ENCODE measurements at places on chromosomes 7 and 10. TPM values are rescaled to one million over a fixed set of nuclear protein-coding genes. Genes with fewer than 3 reads are reported as not detected.

Gene CLDN4
- polyA plus RNA-seq: 0.10 TPM

- DNase-seq: no peak
- H3K27me3 ChIP-seq: no peaks in the 10 kb centered on the region
- no peak overlapping the region for H3K27ac ChIP-seq
- H3K4me1 ChIP-seq: peaks cover 9% of the 10 kb centered on the region
Observed at GRCh38 chr10:49830016-49830415, 67.9 kb upstream of the OGDHL start.

Gene ANKRD61
- 0.24 TPM for polyA plus RNA-seq

Gene ABCB4
- polyA plus RNA-seq: 0.77 TPM

- H3K27me3 ChIP-seq: no peaks in the 10 kb centered on the region
- peak; percentile 42 for DNase-seq
- H3K36me3 ChIP-seq: no peaks in the 10 kb centered on the region
- no peak overlapping the region for H3K27ac ChIP-seq
- H3K4me3 ChIP-seq: no peak overlapping the region
- H3K4me1 ChIP-seq: peaks cover 8% of the 10 kb centered on the region
Observed at GRCh38 chr10:86596266-86596665, 58.1 kb upstream of the OPN4 start.

Gene GDF10
- not detected for polyA plus RNA-seq

DNA sequence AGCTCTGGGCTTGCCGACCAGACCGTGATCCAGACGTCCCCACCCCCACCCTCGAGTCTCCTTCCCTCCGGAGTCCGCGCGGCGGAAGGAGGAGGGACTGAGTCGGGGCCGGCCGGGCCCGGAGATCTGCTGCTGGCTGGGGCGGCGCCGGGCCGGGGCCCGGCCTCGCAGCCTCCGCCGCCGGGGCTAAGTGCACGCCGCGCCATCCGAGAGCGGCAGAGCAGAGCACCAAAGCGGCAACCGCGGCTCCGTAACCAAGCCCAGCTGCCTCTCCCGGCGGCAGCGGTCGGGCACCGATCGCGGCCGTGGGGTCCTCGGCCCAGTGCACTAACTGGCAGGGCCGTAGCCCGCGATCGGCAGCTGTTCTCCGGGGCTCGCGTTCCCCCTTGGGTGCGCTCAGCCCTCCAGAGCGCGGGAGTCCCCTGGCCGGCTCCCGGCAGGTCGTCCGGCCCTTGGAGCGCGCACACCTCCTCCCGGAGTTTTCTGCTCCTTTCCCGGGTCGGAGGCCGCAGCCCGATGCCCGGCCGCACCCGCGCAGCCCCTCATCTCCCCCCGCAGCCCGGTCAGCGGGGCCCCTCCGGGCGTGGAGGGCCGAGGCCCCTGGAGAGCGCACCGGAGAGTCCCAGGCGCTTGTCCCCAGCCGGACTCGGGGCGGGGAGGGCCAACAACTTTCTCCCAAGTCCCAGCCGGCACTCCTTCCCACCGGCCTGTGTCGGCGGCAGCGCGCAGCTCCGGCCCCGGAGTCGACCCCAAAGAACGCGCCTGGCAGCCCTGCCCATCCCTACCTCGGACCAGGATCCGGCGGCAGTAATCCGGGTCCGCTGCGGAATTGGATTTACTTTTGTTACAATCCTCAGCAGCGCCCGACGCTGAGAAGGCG is 799 bp downstream of the VAX1 start:
- DNase-seq: peak; percentile 51
- no peak overlapping the region for H3K27ac ChIP-seq
- peaks cover 86% of the 10 kb centered on the region for H3K27me3 ChIP-seq

Gene LYZL2
- polyA plus RNA-seq: not detected

- peak overlapping the region; percentile 86 for H3K27ac ChIP-seq
- DNase-seq: no peak
- peak overlapping the region; percentile 39 for H3K4me3 ChIP-seq
- H3K27me3 ChIP-seq: no peaks in the 10 kb centered on the region
Observed at GRCh38 chr7:22717760-22718159, 9.2 kb upstream of the IL6 start.

DNA sequence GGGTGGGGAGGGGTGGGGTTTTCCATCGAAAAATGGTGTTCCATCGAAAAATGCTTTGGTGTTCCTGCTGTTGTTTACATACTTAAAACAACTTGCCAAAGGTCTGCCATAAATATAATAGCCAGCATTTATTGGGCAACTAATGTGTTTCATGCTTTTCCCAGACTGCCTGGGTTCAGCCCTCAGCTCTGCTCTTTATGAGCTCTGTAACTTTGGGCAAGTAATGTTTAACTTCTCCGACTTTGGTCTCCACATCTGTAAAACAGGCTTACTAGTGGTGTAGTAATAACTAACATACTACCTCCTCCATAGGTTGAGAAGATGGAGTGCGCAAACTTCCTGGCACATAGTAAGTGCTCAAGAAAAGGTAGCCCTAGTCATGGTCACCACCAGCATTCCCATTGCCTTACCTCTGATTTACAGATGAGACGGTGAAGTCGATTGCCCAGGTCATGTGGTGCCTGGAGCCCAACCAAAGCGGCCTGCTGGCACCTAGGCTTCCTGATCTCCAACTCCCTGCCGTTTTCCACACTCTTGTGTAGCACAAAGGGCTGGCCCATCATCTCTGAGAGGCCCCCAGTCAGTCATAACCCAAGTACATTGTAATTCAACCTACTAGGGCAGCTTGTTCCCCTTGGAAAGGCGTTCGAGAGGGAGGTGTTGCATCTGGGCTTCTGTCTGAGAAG is 8.9 kb downstream of the ZMIZ1 start:
- H3K27me3 ChIP-seq: no peaks in the 10 kb centered on the region
- H3K27ac ChIP-seq: peak overlapping the region; percentile 100
- H3K4me3 ChIP-seq: no peak overlapping the region
- no peak for DNase-seq
- H3K36me3 ChIP-seq: no peaks in the 10 kb centered on the region

- no peaks in the 10 kb centered on the region for H3K36me3 ChIP-seq
- H3K4me3 ChIP-seq: no peak overlapping the region
- H3K4me1 ChIP-seq: peaks cover 15% of the 10 kb centered on the region
Observed at GRCh38 chr7:85630904-85631600, 444.2 kb upstream of the SEMA3D start.

Gene HOXA3
- 1.2 TPM for polyA plus RNA-seq

DNA sequence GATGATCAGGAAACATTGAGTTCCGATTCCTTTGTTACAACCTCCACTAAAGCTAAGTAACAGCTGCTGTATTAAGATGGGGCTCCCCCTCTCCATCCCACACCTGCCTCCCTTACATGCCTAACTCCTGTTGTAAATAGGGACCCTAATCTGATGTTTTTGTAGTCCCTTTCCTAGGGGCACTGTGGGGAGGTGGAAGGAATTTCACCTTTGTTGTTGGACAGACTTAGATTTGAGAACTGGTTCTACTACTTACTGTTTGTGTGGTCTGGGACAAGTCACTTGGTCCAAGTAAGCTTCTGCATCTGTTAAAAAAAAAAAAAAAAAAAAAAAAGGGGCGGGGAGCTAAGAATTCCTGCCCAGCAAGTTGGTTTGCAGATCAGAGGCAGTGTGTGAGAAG is 42.6 kb downstream of the KIAA1217 start:
- DNase-seq: no peak
- no peaks in the 10 kb centered on the region for H3K36me3 ChIP-seq
- H3K4me1 ChIP-seq: peaks cover 10% of the 10 kb centered on the region

DNA sequence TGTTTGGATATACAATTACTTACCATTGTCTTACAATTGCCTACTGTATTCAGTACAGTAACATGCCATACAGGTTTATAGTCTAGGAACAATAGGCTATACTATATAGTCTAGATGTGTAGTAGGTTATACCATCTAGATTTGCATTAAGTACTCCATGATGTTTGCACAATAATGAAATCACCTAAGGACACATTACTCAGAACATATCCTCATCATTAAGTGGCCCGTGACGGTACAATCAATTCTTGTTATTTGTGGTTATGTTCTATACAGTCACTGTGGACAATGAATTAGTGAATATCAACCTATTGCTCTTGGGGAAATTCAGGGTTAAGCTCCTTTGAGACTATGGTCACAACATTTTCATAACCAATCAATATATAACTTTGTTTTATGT is 75.6 kb downstream of the MICU1 start:
- no peak overlapping the region for H3K4me3 ChIP-seq
- DNase-seq: no peak
- no peak overlapping the region for H3K27ac ChIP-seq
- H3K27me3 ChIP-seq: no peaks in the 10 kb centered on the region
- peaks cover 17% of the 10 kb centered on the region for H3K36me3 ChIP-seq
- peaks cover 8% of the 10 kb centered on the region for H3K4me1 ChIP-seq

DNA sequence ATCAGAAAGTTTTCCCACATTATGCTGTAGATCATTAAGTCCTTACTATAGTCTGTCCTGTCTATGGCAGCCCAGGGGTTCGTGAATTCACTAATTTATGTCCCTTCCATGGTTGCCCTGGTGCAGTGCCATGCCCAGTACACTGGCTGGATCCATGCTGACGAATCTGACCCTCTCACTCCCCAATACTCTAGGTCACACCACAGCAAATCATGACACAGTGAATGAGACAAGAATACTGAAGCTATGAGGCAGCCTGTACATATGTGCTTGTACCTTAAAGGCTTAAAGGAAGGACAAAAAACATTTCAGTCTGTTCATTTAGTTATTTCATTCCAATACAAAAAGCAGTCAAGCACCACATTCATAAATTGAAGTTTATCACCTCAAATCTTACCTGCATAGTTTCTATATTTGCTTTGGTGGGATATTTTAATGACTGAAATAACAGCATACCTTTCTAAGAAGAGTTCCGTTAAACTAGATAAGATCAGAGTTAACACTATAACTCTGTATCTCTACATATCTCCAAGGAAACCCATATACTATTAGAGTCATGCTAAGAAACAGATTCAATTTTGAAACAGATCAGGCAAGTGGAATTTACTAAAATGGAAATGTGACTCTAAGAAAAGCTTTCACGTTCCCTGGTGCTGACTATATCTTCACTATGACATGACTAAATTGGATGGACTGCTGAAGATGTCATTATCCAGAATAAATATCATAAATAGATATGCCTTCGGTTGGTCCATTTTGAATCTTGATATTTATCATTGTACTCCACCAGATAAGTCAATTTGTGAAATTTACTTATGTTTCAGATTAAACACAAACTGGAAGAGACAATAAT is 36.7 kb downstream of the OSBPL3 start:
- H3K4me1 ChIP-seq: 0 out of 2 replicates have a peak, but pooled peaks cover 5% of the 10 kb centered on the region
- H3K27ac ChIP-seq: no peak overlapping the region
- no peak overlapping the region for H3K4me3 ChIP-seq
- no peak for DNase-seq
- H3K36me3 ChIP-seq: no peaks in the 10 kb centered on the region
